ENCODE measurements at places on chromosomes 16 and 17. TPM values are rescaled to one million over a fixed set of nuclear protein-coding genes. Genes with fewer than 3 reads are reported as not detected.

GRCh38 chr16:20944861-20945574, 44.4 kb downstream of the LYRM1 start:
- no peaks in the 10 kb centered on the region for H3K36me3 ChIP-seq
- H3K27ac ChIP-seq, result no peak overlapping the region
- H3K4me3 ChIP-seq, result no peak overlapping the region

The CCDC200 gene
- 1.5 TPM for total RNA-seq

GRCh38 chr16:880471-881171, 80.1 kb upstream of the GNG13 start:
- H3K4me3 ChIP-seq, result no peak overlapping the region
- H3K4me1 ChIP-seq, result peaks cover 7% of the 10 kb centered on the region
- H3K27me3 ChIP-seq, result no peaks in the 10 kb centered on the region
- no peak overlapping the region for H3K27ac ChIP-seq
- DNase-seq, result no peak
- no peaks in the 10 kb centered on the region for H3K36me3 ChIP-seq

- H3K27me3 ChIP-seq, result no peaks in the 10 kb centered on the region
- no peak overlapping the region for H3K27ac ChIP-seq
- H3K36me3 ChIP-seq, result no peaks in the 10 kb centered on the region
- DNase-seq, result no peak
Observed at GRCh38 chr16:85577899-85578598, 35.1 kb upstream of the GSE1 start.

GRCh38 chr16:1932050-1933028, 10.7 kb downstream of the MSRB1 start:
- no peak overlapping the region for H3K27ac ChIP-seq
- peaks cover 11% of the 10 kb centered on the region for H3K4me1 ChIP-seq
- H3K4me3 ChIP-seq, result no peak overlapping the region
- H3K36me3 ChIP-seq, result no peaks in the 10 kb centered on the region

DNA sequence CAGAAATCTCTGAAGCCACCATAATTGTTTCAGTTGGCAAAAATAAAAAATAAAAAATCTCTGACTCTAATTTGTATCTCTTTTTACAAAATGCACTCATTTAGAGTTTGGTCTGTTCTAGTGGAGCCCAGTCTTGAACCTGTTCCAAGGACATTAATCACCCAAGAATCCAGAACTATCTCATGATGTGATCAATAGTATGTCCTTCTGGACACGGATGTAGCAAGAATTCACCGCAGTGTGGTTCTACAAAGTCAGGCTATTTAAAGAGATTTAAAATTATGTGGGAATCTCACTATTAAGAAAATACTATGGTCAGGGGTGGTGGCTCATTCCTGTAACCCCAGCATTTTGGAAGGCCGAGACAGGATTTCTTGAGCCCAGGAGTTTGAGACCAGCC, 21.8 kb upstream of the ANKFN1 start:
- no peaks in the 10 kb centered on the region for H3K4me1 ChIP-seq
- DNase-seq, result no peak
- no peaks in the 10 kb centered on the region for H3K27me3 ChIP-seq
- H3K36me3 ChIP-seq, result no peaks in the 10 kb centered on the region
- no peak overlapping the region for H3K4me3 ChIP-seq

GRCh38 chr17:38454532-38454931, 26.3 kb downstream of the ARHGAP23 start:
- H3K4me1 ChIP-seq, result no peaks in the 10 kb centered on the region
- no peak for DNase-seq
- no peaks in the 10 kb centered on the region for H3K36me3 ChIP-seq

- H3K36me3 ChIP-seq, result peaks cover 3% of the 10 kb centered on the region
- H3K4me1 ChIP-seq, result peaks cover 68% of the 10 kb centered on the region
- peak; percentile 84 for DNase-seq
- H3K27me3 ChIP-seq, result no peaks in the 10 kb centered on the region
- H3K27ac ChIP-seq, result peak overlapping the region; percentile 94
- H3K4me3 ChIP-seq, result no peak overlapping the region
Observed at GRCh38 chr16:57601801-57602478, 26.5 kb upstream of the ADGRG1 start.

The NAT9 gene
- total RNA-seq, result 27.2 TPM

- no peak for DNase-seq
- peaks cover 4% of the 10 kb centered on the region for H3K4me1 ChIP-seq
- no peak overlapping the region for H3K27ac ChIP-seq
- H3K27me3 ChIP-seq, result peaks cover 1% of the 10 kb centered on the region
- H3K4me3 ChIP-seq, result no peak overlapping the region
Observed at GRCh38 chr17:44379887-44380286, 9.6 kb downstream of the ITGA2B start.

DNA sequence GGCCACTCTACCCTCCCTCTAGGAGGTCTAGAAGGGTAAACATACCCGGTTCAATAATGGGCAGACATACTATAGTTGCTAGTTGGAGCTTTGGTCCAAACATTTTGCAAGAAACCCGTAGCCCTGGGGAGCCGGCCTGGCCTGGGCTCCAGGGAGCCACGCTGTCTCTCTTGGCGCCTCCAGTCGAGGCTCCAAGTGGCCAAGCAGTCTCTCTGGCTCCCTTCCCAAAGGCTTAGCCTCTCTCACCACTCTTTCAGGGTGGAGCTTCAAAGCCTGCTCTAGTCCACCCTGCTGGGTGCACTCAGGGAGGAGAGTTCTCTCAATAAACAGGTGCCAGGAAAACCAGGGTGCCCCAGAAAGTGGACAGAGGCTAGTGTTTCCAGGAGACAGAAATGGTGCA, 32.2 kb downstream of the RCVRN start:
- no peaks in the 10 kb centered on the region for H3K36me3 ChIP-seq
- no peak overlapping the region for H3K27ac ChIP-seq
- H3K4me3 ChIP-seq, result no peak overlapping the region
- H3K27me3 ChIP-seq, result no peaks in the 10 kb centered on the region

DNA sequence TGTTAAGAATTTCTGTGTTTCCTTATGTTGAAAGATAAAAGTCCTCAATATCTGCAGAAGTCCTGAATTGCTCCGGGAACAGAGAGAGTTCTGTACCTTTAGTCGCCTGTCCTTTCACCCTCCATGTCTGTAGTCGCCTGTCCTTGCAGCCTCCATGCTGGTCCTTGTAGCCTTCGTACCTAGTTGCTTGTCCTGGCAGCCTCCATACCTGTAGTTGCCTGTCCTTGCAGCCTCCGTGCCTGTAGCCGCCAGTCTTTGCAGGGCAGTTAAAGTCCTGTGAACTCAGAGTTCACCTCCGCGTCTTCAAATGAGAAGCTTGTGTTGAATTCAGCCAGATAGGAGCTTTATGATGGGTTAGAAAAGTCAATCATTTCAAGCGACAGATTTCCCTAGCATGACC, 19.5 kb upstream of the ITGAX start:
- DNase-seq, result no peak
- peaks cover 21% of the 10 kb centered on the region for H3K4me1 ChIP-seq
- H3K36me3 ChIP-seq, result peaks cover 5% of the 10 kb centered on the region
- H3K4me3 ChIP-seq, result no peak overlapping the region

- no peaks in the 10 kb centered on the region for H3K4me1 ChIP-seq
- no peaks in the 10 kb centered on the region for H3K36me3 ChIP-seq
- H3K4me3 ChIP-seq, result no peak overlapping the region
- DNase-seq, result no peak
- no peaks in the 10 kb centered on the region for H3K27me3 ChIP-seq
Observed at GRCh38 chr16:73172241-73172972, 124.5 kb upstream of the ZFHX3 start.

The AXIN2 gene
- 1.3 TPM for total RNA-seq

The ABCC6 gene
- total RNA-seq, result 0.25 TPM

DNA sequence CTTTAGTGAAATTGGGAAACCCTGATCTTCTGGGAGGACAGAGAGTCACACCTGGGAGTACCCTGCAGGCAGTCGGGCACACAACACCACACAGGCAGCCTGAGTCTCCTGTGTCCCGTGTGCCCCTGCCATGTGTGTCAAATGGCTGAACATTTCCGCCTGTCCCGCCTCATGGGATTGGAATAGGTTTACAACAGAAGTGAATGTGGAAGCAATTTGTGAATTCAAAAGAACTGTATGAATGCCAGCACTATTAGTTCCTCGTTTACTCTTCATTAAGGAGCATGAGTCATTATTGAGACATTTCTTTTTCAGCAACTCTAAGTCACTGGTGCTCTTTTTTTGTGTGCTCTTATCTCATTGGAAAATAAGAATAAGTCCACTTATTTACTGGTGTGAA, 226.5 kb downstream of the PMP22 start:
- no peak for DNase-seq
- no peak overlapping the region for H3K27ac ChIP-seq
- no peaks in the 10 kb centered on the region for H3K4me1 ChIP-seq
- no peak overlapping the region for H3K4me3 ChIP-seq
- H3K36me3 ChIP-seq, result no peaks in the 10 kb centered on the region

GRCh38 chr17:59491353-59492090, 73.9 kb upstream of the DHX40 start:
- no peak overlapping the region for H3K27ac ChIP-seq
- H3K4me1 ChIP-seq, result no peaks in the 10 kb centered on the region

The CCL2 gene
- total RNA-seq, result not detected

DNA sequence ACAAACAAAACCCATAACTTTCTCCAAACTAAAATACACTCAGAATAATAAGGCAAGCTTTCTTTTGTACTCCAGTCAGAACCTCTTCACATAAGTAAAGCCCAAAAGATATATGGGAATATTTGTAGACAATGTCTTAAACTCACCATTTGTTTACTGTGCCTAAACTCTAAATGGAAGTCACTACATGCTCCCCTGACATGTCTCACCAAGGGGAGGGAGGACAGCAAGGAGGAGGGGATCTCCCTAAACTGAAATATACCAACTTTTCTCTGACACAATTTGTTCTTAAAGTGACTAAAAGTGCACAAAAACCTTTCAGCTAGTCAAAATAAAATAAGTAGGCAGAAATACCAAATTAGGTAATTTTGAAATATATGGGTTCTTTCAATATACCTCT, 38.5 kb downstream of the GRB7 start:
- peaks cover 9% of the 10 kb centered on the region for H3K36me3 ChIP-seq
- H3K27me3 ChIP-seq, result no peaks in the 10 kb centered on the region
- DNase-seq, result no peak
- peak overlapping the region; percentile 64 for H3K4me3 ChIP-seq
- peak overlapping the region; percentile 85 for H3K27ac ChIP-seq

DNA sequence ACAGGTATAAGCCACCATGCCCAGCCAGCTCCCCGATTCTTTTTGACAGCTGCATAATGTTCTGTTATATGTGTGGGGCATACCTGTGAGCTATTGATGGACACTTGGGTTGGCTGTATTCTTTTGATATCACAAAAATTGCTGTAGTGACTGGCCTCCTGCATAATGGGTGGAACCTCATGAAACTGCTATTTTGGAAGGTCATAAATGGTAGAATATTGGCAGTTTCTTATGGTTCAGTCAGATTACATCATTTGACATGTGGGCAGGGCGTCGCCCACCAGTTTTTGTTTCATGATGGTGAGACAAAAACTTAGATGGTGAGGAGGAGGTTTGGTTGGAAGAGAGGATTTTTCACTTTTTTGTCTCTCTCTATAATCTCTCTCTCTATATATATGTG, 26.7 kb upstream of the POLR3E start:
- H3K27me3 ChIP-seq, result no peaks in the 10 kb centered on the region
- peaks cover 17% of the 10 kb centered on the region for H3K36me3 ChIP-seq
- no peak overlapping the region for H3K4me3 ChIP-seq
- no peaks in the 10 kb centered on the region for H3K4me1 ChIP-seq

DNA sequence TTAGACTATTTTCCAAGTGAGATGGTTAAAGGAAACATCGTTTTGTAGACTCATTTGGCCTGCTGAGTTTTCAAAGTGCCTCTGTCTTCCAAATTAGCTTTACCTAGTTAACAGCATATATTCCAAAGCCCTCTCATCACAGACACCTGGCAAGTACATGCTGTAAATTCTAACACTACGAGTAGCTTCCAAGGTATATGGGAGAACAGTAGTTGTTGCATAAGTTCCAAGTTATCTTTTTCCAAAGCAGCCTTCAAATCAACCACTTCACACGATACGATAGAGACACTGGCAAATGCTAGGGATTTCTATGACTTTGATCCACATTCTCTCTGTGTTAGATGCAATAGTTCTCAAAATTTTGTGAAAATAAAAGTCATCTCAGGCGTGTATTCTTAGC, 299.3 kb downstream of the CNTNAP4 start:
- H3K4me3 ChIP-seq, result no peak overlapping the region
- no peaks in the 10 kb centered on the region for H3K4me1 ChIP-seq
- DNase-seq, result no peak
- no peaks in the 10 kb centered on the region for H3K27me3 ChIP-seq

- H3K36me3 ChIP-seq, result no peaks in the 10 kb centered on the region
- H3K4me1 ChIP-seq, result no peaks in the 10 kb centered on the region
- no peaks in the 10 kb centered on the region for H3K27me3 ChIP-seq
- DNase-seq, result no peak
Observed at GRCh38 chr16:23330161-23330560, 28.1 kb downstream of the SCNN1B start.

The SLC16A11 gene
- total RNA-seq, result 1.2 TPM

DNA sequence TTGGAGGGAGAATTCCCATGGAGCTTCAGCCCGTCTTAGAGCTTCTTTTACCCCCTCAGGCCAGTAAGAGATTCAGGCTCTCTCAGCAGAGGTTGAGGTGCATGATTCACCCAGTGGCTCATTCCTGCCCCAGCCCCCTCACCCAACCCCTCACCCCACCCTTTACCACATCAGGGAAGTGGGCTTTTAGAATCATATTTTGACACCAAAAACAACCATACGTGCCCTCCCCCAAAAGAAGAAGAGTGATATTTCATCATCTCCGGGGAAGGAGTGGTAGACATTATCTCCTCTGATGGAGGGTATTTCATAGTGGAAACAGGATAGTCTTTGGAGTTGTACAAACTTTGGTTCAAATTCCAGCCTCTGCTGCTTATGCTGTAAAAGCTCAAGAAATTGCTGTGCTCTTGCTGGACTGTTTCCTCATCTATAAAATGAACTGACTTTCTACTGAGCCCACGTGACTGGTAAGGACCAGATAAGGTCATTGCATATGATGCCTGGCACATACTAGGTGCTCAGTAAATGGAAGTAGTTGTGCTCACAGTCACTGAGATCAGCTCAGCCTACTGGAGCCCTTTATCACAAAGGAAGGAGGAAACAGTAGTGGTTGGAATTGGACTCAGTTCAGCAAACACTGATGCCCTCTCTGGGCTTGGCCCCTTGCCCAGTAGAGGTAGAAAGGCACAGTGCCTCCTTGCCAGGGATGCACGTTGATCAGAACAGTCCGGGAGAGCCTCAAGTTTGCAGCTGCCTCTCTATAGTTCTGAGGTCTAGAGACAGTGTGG, 18.3 kb upstream of the CCL5 start:
- H3K27me3 ChIP-seq, result no peaks in the 10 kb centered on the region
- H3K4me3 ChIP-seq, result no peak overlapping the region
- H3K27ac ChIP-seq, result peak overlapping the region; percentile 76
- H3K36me3 ChIP-seq, result no peaks in the 10 kb centered on the region
- peak; percentile 45 for DNase-seq

- peaks cover 50% of the 10 kb centered on the region for H3K36me3 ChIP-seq
- H3K4me1 ChIP-seq, result no peaks in the 10 kb centered on the region
- DNase-seq, result no peak
- no peak overlapping the region for H3K4me3 ChIP-seq
- no peak overlapping the region for H3K27ac ChIP-seq
Observed at GRCh38 chr17:1541367-1541904, 21.2 kb downstream of the PITPNA start.

The ACE gene
- total RNA-seq, result 0.86 TPM

Measured in natural killer cell (primary cell).